ENCODE measurements at places on chromosomes 7 and 10. TPM values are rescaled to one million over a fixed set of nuclear protein-coding genes. Genes with fewer than 3 reads are reported as not detected.

The IGFBP3 gene
- polyA plus RNA-seq: 0.64 TPM

The CYP26C1 gene
- polyA plus RNA-seq: not detected

The OPTN gene
- polyA plus RNA-seq: 84.6 TPM

The FOXI2 gene
- polyA plus RNA-seq: not detected

The IL2RA gene
- not detected for polyA plus RNA-seq

The PLEKHS1 gene
- not detected for polyA plus RNA-seq

The DYNC1I1 gene
- polyA plus RNA-seq: 0.18 TPM

The CALML3 gene
- 4.5 TPM for polyA plus RNA-seq

The ATP5MK gene
- 606 TPM for polyA plus RNA-seq

Measured in foreskin keratinocyte (primary cell).